ENCODE measurements at places on chromosomes 2 and 18.

- DNase-seq: peak; percentile 33
Measured at GRCh38 chr2:102618452-102619413, 620 bp upstream of the SLC9A2 start.

DNA sequence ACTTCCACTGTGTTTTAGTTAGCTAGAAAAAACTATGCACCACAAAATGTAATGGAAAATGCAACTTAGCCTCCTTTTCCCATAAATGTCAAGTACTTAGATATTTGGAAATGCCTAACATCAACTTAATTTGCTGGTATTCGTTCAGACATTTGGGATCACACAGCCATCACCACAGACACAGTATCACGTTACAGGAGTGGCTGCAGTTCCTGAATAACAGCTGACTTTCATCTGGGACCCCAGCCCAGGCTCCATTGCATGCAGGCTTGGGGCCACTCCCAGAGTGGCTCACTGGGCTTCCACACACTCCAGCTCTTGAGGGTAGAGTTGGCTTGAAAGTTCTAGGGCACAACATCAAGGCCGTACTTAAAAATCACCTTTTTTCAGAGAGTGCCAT is 9.3 kb downstream of the TMEM182 start:
- DNase-seq: peak; percentile 24

GRCh38 chr2:147879846-147880245 is 35.0 kb downstream of the ACVR2A start:
- DNase-seq: no peak

GRCh38 chr2:168338803-168339437 is 91.5 kb upstream of the STK39 start:
- no peak for DNase-seq

DNA sequence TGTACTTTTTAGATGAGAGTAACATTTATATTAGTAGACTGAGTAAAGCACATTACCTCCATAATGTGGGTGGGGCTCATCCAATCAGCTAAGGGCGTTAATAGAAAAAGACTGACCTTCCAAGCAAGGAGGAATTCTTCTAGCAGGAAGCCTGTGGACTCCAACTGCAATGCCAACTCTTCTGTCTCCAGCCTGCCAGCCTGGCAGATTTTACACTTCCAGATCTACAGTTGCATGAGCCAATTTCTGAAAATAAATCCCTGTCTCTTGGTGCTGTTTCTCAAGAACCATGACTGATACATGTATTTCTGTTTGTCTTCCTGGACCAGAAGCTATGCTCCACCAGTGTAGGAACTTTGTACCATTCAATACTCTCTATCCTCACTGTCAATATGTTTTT is 69.0 kb upstream of the LMAN1 start:
- DNase-seq: no peak

GRCh38 chr2:72883356-72883962 is 3.7 kb upstream of the SPR start:
- no peak for DNase-seq

- no peak for DNase-seq
Measured at GRCh38 chr2:237942513-237942899, 24.3 kb upstream of the UBE2F start.

- no peak for DNase-seq
Measured at GRCh38 chr18:44802508-44802907, 121.8 kb downstream of the SETBP1 start.

DNA sequence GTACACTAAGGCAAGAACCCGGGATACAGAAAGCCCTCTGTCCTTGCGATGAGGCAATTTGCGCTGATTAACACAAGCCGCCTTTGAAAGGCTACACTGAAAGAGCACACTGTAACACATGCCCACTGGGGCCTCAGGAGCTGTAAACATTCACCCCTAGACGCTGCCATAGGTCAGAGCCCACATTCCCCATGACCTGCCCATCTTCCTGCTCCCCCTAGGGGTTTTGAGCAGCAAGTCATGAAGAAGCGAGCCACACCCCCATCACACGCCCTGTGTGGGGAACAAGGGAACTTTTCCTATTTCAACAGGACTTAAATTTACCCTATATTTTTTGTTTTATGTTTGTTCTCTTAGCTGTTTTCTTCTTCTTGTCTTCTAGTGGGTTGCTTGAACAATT is 47.8 kb upstream of the SLC4A10 start:
- no peak for DNase-seq

DNA sequence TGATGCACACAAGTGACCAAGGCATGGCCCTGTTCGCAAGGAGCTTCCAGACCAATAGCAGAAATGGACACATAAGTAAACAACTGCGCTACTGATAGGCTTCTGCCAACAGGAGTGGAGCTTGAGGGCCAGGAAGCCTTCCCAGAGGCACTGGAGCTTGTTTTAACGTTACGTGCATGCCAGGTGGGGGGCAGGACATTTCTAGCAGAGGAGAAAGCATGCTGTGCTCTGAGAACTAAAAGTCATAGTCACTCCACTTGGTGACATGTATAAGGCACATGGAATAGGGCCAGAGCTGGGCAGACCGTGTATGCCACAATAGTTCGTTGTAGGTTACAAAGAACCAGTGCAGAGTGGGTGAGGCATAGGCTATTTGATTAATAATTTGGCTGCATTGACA is 184.2 kb downstream of the NEDD4L start:
- no peak for DNase-seq

- no peak for DNase-seq
Measured at GRCh38 chr18:79445696-79446561, 50.2 kb downstream of the NFATC1 start.

- no peak for DNase-seq
Measured at GRCh38 chr2:28972778-28973335, 8.2 kb upstream of the TOGARAM2 start.

- no peak for DNase-seq
Measured at GRCh38 chr2:207839575-207839974, 69.9 kb upstream of the FZD5 start.

- no peak for DNase-seq
Measured at GRCh38 chr2:239255218-239255617, 145.6 kb downstream of the HDAC4 start.

- no peak for DNase-seq
Measured at GRCh38 chr2:25190536-25190935, 22.2 kb upstream of the POMC start.

DNA sequence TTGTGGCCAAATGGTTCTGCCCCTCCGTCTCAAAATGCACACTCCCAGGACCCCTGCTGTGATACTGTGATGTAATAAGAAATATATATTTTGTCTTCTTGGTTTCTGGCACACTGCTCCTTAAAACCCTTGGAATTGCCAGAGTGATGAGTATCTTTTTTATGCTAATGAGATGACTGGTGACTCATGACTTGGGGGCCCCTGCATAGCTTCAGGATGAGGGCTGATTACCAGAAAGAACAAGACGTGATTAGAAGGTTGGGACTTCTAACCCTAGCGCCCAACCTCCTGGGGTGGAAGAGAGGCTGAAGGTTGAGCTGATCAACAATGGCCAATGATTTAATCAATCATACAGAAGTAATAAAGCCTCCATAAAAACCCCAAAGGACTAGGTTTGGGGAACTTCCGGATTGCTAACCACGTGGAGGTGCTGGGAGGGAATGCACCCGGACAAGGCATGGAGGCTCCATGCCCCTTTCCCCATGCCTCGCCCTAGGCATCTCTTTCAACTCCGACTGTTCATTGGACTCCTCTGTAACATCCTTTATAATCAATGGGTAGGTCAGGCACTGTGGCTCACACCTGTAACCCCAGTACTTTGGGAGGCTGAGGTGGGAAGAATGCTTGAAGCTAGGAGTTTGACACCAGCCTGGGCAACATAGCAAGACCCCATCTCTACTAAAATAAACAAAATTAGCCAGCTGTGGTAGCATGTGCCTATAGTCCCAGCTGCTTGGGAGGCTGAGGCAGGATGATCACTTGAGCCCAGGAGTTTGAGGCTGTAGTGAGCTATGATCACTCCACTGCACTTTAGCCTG is 89.1 kb downstream of the HS1BP3 start:
- DNase-seq: no peak

- no peak for DNase-seq
Measured at GRCh38 chr2:25740810-25741381, 67.5 kb upstream of the DTNB start.

DNA sequence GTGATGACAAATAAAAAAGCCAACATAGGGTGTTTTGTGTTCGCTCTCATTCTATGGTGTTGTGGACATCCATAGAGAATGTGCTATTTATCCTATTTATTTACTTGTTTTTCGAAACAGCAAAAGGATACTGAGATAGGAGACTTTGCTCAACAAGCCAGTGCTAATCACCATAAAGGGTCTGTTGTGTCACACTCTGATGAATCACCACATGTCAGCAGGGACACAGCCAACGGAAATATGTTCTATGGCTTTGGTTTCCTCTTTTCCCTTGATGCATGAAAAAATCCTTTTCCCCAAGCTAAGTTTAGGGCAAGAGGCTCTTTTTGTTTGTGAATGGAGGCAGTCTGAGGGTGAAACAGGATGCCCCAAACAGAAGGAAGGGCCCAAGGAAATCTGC is 154.3 kb downstream of the RNF152 start:
- no peak for DNase-seq

DNA sequence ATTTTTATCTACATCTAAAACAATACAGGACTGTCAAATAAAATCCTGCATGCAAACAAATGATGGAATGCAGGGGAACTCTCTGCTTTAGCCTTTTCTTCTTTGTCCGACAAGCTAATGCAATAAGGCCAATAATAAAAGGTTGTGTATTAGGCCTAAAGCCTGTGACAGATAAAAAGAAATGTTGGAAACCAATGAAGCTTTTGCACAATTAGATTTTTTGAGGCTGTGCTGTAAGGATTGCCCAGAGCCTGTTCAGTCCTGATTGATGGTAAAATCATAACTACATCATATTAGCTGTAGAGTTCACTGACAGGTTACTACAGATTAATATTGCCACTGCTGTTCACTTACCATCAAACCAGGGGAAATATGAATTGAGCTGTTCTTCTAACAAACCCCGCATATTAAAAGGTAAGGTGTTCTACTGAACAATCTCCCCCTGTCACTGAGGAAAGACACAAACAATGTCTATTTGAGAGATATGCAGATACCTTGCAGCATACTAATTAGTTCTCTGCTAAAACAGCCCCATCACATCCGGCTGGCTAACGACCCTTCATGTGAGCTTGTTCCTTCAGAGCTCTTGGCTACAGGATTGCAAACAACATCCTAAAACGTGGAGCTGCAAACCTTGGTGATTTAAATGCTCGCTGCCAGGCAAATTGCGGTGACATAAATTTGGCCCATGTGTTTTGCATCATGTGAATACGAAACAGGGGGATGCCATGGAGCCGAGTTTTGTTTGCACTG is 305.4 kb downstream of the MTX2 start:
- DNase-seq: no peak

DNA sequence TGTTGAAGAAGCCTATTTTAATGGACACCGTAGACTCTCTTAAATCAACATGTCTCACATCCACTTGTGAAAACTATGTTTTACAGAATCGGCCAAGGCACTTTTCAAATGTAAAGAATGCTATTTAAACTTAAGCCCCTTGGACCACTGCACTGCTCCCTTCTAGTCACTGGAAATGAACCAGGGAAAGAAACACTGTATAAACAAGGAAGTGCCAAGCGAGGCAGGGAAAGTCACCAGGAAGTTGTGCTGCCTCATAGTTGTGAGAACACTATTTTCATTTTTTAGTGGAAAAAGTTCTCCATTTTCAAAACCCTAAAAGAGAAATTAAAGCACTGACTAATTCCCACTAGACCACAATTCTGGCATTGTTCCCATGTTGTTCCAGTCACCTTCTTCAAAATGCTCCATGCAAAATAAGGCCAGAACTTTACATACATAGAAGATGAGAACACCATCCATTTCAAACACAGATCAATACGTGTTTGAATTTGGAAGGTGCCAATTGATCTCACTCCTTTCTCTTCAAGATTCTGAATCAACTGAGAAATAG is 13.5 kb downstream of the CCDC141 start:
- no peak for DNase-seq

GRCh38 chr2:46569061-46569560 is 89.7 kb downstream of the TMEM247 start:
- DNase-seq: no peak

DNA sequence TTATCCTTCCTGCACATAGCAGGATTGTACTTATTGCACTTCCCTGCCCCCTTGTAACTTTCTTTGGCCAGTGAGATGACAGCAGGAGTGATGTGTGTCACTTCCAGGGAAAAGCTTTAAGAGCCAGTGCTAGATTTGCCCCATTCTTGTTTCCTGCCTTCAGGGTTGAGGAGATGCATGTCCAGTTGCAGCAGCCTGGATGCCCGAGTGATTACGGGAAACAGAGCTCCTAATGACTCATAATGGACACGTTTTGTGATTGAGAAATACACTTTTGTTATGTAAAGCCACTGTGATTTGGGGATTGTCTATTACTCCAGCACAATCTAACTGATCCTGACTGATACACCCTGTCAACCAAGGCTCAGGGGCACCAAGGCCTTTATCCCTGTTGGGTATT is 5.0 kb upstream of the TET3 start:
- no peak for DNase-seq

DNA sequence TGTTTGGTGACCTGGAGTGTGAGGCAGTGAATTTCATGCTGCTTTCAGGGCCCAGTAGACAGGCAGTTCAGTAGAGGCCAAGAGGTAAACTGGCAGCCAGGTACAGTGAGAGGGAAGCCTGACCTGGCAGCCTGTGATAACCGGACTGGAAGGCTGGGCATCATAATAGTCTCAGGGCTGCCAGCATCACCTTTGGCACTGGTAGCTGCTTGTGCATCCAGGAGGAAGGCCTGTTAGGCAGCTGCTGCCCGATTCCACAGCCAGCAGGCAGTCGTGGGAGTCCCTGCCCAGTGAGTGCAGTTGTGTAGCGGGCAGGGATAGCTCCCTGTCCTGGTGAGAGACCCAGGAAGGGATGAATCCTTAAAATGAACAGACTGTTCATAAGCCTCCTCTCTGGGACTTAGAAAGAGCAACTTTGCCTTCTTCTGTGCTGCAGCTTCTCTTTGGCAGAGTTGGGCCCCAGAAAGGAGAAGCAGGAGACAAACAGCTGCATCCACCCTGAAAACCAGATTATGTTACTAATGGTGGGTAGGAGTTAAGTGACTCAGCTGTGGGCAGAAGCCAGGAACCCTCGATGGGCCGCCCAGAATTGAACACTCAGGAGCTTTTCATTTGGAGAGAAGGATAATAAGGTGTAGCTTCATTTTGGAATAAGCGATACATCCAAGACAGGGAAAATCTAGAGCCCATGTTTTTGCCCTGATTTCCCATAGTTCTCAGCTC is 8.1 kb upstream of the GPBAR1 start:
- DNase-seq: no peak

GRCh38 chr2:217314021-217314460 is 454.2 kb upstream of the TNP1 start:
- peak; percentile 25 for DNase-seq

GRCh38 chr2:60485055-60485454 is 68.4 kb downstream of the BCL11A start:
- no peak for DNase-seq

- DNase-seq: no peak
Measured at GRCh38 chr18:33677891-33678290, 99.9 kb downstream of the ASXL3 start.

GRCh38 chr18:63775166-63775730 is at the start of gene SERPINB7:
Gene SERPINB7, plus strand, starts transcription at chr18:63775418. Its CDS starts 6,955 bp downstream, at chr18:63782373.
- no peak for DNase-seq
